ENCODE measurements at places on chromosomes 12 and 14.

DNA sequence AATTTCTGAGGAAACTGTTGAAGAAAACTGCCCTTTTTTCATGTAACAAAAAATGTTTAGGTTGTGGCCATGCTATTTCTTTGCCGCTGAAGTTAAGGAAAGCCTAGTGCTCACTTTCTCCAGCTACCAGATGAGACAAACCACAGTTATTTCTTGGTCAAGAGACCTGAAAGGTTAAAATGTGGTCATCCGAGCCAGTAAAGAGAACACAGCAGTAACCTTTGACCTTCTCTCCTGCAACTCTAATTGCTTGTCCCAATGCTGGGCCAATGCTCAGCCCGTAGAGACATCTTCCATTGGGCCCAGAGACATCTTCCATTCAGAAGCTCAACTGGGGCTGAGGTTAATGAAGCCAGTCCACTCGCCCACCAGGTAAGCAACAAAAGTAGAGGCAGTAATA is 109.8 kb upstream of the CPSF6 start:
- DNase-seq: no peak

DNA sequence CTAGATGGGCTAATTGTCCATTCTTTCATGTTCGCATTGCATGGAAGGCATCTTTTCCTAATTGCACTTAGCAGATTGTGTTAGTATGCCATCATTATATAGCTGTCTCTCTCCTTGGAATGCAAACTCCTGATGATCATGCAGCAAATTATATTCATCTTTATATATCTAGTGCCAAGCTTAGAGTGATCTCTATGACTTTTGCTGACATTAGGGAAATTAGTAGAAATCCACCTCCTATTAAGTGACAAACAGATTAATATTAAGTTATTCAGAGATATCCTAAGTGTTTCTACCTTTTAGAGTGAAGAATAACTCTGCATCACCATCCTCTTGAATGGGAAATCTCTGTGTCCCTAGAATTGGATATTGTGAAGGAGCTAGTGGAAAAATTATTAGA is 185.6 kb downstream of the FOXG1 start:
- DNase-seq: no peak

DNA sequence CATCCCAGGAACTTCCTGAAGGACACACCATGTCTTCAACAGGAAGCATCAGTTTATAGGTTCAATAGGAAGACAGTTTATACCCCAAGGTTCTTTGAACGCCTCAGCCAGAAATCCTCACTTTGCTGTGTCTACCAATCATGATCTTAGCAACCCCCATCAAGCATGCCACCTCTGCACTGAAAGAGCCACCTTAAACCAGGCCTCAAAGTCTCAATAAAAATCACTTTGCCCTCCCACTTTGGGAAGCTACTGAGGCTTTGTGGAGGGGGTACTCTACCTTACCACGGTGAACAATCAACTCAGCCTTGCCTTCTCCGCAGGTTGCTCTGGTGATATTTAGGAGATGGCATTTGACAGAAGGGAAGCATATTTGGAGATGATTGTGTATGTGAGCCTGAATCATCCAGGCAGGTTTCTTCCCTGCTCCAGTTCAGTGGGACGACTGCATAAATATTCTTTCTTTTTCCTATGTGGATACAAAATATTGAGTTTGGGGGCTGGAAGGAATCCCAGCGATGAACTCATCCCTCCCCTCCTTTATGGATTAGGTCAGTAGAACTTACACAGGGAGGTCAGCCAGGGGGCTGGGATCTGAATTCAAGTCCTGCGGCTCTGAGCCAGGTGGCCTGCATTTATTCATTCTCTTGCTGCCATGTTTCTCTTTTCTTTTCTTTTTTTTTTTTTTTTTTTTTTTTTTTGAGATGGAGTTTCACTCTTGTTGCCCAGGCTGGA is 42.8 kb upstream of the VASH1 start:
- no peak for DNase-seq

DNA sequence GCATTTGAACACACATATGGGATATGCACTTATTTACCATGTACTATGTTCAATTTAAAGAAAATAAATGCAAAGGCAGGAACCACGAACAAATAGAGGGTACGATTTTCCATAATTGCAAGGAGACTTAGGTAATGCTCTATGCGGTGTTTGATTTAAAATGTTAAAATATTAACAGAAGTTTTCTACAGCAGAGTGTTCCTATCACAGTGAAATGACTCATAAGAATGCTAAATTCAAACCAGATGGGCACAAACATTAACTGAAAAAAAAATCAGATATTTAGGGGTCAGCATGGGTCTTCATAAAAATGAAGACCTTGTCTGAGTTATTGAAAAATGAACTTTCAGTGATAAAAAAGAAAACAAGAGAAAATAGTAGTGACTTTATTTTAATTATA is 65.4 kb downstream of the LLPH start:
- DNase-seq: no peak

DNA sequence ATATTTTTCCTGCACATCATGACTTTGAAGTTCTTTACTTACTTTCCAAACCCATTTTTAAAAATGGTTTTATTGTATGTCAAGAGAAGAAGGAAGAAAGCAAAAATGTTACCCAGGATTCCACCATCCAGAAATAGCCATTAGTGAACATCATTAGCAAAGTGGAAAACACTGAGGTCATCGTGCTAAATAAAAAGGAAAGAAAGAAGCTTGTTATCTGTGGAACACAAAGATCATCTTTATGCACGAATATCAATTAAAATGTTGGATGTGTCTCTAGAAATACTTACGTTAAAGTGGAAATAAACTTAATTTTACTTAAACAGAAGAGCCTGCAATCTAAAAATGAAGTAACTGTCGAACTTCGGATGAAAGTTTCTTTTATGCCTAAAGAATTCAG is 27.3 kb downstream of the SFSWAP start:
- DNase-seq: no peak

DNA sequence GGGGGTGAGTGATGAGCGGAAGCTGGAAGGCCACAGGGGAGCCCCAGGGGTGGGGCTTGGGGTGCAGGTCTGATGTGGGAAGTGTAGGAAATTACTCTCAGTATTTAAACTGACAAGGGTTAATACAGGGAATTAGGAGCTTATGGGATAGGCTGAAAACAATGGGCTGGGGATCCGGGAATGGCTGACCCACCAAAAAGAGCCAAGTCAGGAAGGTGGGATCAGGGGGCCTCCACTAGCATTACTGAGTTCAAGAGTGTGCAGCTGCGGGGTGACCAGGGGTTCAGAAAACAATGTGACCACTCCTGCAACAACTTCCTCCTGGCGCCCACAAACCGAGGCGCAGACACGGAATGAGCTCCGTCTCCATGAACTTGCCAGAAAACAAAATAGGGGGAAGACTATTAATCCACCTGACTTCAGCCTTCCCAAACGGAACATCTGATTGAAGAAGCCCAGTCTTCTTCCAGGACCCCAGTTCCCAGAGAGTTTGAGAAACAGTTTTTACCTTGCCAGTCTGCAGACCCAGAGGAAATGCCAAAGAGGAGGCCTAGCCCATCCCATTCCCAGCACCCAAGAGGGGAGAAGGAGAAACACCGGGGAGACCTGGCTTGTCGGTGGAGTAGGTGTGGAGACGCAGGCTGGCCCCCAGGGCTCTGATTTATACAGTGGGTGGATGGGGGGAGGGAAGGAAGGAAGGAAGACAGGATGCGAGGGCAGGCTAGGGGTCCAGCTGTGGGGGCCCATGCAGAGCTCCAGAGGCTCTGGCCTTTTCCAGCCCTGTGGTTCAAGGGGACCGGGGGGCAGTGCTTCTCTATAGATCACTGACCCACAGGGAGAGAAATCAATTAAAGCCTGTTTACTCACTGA is 16.5 kb upstream of the YY1 start:
- no peak for DNase-seq

- DNase-seq: no peak
Measured at GRCh38 chr14:23538785-23539184, 12.8 kb downstream of the ZFHX2 start.

GRCh38 chr12:111748151-111748672 is 18.5 kb upstream of the ALDH2 start:
- DNase-seq: no peak

DNA sequence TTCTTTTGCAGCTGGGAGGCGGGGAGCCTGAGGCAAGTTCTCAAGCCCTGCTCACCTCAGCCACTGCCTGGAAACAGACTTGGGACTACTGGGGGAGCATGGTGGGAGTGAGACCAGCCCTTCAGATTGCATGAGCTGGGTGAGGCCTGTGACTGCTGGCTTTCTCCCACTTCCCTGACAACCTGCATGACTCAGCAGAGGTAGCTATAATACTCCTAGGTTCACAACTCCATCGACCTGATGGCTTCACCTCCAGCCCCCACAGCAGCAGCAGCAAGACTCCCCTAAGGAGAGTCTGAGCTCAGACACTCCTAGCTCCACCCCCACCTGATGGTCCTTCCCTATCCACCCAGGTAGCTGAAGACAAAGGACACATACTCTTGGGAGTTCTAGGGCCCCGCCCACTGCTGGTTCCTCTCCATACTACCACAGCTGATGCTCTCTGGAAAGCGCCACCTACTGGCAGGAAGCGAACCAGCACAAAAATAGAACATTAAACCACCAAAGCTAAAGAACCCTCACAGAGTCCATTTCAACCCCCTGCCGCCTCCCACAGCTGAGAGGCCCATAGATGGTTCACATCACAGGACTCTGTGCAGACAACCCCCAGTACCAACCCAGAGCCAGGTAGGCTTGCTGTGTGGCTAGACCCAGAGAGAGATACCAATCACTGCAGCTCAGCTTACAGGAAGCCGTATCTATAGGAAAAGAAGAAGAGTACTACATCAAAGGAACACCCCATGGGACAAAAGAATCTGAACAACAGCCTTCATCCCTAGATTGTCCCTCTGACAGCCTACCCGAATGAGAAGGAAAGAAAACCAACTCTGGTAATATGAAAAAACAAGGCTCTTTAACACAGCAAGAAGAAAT is 68.7 kb downstream of the RPAP3 start:
- DNase-seq: peak; percentile 34

DNA sequence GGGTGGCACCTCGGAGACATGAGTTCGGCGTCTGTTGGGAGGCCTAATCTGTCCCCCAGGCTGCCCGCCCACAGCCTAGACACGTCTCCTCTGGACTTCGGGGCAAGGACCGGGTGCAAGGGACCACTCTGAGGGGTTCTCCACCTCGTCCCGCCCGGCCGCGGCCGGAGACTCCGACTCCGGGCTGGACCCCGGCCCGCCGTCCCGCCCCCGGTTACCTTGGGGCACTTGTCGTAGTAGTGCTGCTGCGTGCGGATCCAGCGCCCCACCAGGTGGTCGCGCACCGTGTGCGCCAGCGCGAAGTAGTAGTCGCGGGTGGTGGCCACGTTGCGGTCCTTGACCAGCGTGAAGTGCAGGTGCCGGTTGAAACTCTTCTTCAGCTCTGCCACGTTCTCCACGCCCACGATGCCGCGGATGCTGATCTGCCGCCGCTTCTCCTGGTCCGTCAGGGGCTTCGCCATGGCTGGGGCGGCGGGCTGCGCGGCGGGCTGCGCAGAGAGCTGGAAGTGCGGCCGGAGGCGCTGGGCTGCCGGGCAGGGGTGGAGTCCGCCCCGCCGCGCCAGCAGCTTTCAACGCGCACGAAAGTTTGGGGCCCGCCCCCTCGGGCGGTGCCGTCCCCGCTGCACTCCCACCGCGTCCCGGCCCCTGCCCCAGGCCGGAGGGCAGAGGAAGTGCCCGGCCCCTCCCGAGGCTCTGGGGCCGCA is at the start of gene PYGL:
PYGL (minus strand) TSS at position 541 of the 704 bp plus-strand sequence; CDS start at position 461, 80 bp downstream.
- DNase-seq: no peak

GRCh38 chr14:105201156-105201924 is 20.2 kb upstream of the NUDT14 start:
- no peak for DNase-seq

- no peak for DNase-seq
Measured at GRCh38 chr12:66217342-66217917, 28.4 kb downstream of the IRAK3 start.

DNA sequence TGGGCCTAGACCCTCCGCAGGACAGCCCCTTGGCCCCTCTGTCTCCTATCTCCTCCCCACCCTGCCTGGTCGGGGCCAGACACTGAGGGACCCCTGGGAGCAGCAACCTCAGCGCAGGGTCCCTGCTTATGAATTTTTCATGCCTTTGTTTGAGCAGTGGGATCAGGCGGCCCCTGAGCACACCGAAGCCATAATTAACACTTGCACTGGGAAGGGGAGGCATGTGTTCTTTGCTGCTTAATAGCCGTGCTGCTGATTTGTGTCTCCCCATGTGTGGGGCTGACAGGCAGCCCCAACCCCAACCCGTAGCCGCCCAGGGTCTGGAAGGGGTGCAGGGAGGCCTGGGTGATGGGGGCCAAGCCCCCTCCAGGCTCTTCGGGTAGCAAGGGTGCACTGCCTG is 52.7 kb downstream of the FBRSL1 start:
- DNase-seq: no peak

- no peak for DNase-seq
Measured at GRCh38 chr12:56084958-56085543, 5.1 kb downstream of the ERBB3 start.

DNA sequence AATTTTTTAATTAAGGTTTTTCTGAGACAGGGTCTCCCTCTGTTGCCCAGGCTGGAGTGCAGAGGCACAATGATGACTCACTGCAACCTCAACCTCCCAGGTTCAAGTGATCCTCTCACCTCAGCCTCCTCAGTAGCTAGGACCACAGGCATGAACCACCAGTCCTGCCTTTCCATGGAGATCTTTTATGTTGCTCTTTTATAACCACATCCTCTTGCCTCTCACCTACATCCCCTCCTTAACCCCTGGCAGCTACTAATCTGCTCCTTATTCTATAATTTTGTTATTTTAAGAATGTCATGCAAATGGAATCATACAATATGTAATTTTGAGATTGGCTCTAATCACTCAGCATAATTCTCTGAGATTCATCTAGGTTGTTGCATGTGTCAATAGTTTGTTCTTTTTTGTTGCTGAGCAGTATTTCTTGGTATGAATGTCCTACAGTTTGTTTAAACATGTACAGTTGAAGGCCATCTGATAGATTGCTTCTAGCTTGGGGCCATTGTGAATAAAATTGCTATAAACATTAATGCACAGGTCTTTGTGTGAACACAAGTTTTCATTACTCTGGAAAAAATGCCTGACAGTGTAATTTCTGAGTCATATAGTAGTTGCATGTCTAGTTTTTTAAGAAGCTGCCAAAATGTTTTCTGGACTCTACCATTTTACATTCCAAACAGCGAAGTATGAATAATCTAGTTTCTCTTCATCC is 249.2 kb upstream of the AMIGO2 start:
- no peak for DNase-seq

- no peak for DNase-seq
Measured at GRCh38 chr12:53937596-53938325, 870 bp upstream of the HOXC13 start.

- no peak for DNase-seq
Measured at GRCh38 chr12:92472201-92472600, 230.6 kb upstream of the PLEKHG7 start.

- no peak for DNase-seq
Measured at GRCh38 chr12:55743406-55744339, 751 bp downstream of the GDF11 start.

GRCh38 chr12:56014205-56014604 is 6.6 kb upstream of the IKZF4 start:
- DNase-seq: no peak

- DNase-seq: no peak
Measured at GRCh38 chr12:67545298-67545697, 103.2 kb upstream of the DYRK2 start.

- peak; percentile 73 for DNase-seq
Measured at GRCh38 chr12:92879698-92880322, 49.3 kb downstream of the EEA1 start.

Data from NCI-H1048 (cell line).